ENCODE measurements at places on chromosomes 12 and 14. TPM values are rescaled to one million over a fixed set of nuclear protein-coding genes. Genes with fewer than 3 reads are reported as not detected.

C3AR1 gene
- total RNA-seq: 45.0 TPM

IFNG gene
- not detected for total RNA-seq

SYNDIG1L gene
- 2.9 TPM for total RNA-seq

DNA sequence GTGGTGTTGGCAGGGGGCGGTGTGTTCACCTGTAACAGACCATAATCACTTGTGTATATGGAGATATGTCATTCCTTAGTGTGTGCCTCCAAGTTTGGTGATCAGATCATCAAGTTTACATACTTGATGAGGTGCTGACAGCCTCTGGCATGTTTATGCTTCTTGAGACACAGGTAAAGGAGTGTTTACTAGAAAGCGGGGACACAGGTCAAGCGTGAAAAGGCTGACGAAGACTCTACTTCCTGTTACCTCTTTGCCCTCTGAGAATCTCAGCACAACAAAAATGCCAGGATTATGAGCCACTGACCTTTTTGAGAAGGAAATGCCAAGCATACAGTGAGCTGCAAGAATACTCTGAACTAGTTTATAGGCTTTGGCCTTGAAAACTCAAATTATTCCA, 29.6 kb downstream of the PRDM4 start:
- DNase-seq: no peak

DNA sequence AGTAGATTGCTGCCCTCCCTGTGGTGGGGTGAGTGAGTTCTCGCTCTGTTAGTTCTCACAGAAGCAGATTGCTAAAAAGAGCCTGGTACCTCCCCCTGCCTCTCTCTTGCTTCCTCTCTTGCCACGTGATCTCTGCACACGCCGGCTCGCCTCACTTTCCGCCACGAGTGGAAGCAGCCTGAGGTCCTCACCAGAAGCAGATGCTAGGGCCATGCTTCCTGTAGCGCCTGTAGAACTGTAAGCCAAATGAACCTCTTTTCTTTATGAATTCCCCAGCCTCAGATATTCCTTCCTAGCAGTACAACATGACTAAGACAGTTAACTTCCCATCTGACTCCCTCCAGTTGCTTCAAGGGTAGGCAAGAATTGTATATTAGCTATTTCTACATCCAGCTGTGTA, 76.2 kb downstream of the ETV6 start:
- no peak for DNase-seq
